ENCODE measurements at places on chromosomes 5 and 9. TPM values are rescaled to one million over a fixed set of nuclear protein-coding genes. Genes with fewer than 3 reads are reported as not detected.

Gene LCN9
- total RNA-seq: not detected

Gene SV2C
- total RNA-seq: not detected

- DNase-seq: no peak
These were observed 168.7 kb downstream of the TTC39B start for GRCh38 chr9:15138357-15138686.

DNA sequence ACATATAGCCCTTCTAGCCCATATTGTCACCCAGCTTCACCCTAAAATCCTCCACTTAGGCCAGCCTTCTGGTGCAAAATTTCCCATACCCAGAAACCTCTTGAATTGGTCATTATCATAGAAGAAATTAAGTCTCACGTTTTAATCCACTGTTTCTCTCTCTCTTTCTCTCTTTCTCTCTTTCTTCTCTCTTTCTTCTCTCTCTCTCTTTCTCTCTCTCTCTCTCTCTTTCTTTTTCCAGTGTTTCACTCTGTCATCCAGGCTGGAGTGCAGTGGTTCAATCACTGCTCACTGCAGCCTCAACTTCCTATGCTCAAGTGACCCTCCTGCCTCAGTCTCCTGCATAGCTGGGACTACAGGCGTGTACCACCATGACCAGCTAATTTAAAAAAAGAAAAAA is 363.4 kb downstream of the TMEM167A start:
- no peak for DNase-seq

DNA sequence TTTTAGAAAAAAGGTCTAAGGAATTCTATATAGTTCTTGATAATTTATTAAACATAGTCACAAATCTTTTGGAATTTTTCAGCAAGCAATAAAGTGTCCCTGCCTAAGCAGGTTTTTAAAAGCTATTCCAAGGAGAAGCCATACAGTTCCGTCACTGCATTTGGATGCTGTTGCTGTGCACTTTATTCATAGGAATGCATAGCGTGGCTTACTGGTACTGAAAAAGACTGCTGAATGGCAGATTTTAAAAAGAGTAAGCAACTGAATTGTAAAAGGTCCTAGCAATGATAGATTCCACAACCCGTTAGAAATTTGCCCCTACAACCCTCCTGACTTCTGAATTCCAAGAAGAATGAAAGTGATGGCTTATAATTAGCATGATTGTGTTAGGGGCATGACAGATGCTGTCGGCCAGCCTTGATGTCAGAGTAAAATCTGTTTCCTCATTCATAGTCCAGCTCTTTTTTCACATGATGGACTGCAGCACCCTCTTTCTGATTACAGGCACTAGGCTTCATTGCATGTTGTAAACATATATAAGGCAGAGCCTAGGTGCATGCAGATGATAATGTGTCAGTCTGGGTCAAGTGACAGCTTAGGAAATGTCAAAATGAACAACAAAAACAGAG is 227.0 kb downstream of the PDE4D start:
- no peak for DNase-seq

Gene QRFP
- total RNA-seq: not detected

DNA sequence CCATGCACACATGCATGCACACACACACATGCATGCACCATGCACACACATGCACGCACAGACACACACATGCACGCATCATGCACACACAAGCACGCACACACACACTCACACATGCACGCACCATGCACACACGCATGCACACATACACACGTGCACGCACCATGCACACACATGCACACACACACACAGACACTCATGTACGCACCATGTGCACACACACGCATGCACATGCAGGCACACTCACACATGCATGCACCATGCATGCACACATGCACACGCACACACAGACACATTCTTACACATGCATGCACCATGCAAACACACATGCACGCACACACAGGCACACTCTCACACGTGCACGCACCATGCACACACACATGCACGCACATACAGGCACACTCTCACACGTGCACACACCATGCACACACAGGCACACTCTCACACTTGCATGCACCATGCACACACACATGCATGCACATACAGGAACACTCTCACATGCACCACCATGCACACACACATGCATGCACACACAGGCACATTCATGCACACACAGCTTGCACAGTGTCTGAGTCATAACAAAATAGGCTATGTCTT is 117.5 kb downstream of the TENT4A start:
- no peak for DNase-seq

DNA sequence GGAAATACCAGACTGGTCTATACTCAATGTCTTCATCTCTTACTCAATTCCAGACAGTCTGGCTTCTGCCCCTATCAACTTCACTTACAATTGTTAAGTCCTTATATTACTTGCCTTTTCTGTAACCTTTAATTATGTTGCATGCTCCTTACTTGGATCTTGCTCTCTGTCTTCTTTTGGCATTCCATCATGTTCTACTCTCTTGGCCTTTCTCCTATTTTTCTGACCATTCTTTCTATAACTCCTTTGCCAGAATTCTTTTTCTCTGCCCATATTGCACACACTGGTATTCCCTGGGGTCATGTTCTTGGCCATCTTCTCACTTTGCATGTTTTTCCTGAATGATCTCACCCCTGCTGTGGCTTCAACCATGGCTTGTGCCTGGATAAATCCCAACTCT is 209.8 kb upstream of the ZNF462 start:
- no peak for DNase-seq

Gene KDM4C
- total RNA-seq: 33.8 TPM

Gene MAP1B
- 212 TPM for total RNA-seq

Gene AGTPBP1
- total RNA-seq: 32.8 TPM

GRCh38 chr5:1510631-1511030 is 13.1 kb downstream of the LPCAT1 start:
- peak; percentile 12 for DNase-seq

Gene OXCT1
- total RNA-seq: 21.3 TPM

DNA sequence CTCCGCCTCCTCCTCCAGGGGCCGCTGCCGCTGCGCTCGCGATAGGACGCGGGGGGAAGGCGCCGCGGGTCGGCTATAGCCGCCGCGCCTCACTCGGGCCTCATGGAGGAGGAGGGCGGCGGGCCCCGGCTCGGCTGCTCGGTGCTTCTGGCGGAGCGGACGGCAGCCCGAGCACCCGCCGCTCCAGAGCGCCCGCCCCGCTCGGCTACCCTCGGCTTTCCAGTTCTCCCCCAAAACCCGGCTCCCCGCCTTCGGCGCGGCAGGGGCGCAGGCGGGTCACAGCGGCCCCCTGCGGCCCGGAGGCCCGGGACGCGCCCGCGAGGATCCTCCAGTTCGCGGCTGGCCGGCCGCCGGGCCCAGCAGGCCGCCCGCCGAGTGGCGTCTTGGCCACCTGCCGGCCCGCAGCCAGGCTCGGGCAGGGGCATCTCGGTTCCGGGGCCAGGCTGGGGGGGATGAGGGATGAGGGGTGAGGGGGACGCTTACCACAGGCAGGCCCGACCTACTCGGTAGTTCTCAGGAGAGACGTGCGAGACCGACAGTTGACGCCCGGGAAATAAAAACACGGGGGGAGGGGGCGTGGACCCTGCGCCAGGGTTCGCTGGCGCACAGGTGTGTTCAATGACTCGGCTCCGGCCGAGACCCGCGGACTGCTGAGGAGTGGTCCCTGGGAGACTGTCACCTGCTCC is at the start of gene PAIP1:
Gene PAIP1, minus strand, starts transcription at position 221 of the 686 bp plus-strand sequence. CDS start 231 bp downstream, outside the sequence.
- DNase-seq: peak; percentile 81

Gene ANKRD31
- 0.69 TPM for total RNA-seq

Gene FYB1
- 16.5 TPM for total RNA-seq

DNA sequence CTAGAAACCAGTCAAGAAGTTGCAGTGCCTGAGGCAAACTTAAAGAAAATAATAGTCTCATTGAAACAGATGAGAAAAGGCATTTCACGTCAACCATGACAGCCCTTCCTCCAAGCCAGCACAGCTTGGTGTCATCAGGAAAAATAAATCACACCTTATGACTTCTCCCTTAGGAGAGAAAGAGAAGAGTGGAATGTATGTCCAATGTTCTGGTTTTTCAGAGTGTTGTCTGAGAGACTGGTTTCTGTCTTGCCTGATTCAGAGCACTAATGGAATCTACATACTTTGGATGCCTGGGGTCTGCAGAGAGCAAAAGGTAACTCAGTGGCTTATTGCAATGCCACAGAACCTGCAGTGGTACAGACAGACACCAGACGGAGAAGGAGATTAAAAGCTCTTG is 105.5 kb upstream of the PDE4D start:
- DNase-seq: no peak

Gene MYOT
- total RNA-seq: 1.0 TPM

DNA sequence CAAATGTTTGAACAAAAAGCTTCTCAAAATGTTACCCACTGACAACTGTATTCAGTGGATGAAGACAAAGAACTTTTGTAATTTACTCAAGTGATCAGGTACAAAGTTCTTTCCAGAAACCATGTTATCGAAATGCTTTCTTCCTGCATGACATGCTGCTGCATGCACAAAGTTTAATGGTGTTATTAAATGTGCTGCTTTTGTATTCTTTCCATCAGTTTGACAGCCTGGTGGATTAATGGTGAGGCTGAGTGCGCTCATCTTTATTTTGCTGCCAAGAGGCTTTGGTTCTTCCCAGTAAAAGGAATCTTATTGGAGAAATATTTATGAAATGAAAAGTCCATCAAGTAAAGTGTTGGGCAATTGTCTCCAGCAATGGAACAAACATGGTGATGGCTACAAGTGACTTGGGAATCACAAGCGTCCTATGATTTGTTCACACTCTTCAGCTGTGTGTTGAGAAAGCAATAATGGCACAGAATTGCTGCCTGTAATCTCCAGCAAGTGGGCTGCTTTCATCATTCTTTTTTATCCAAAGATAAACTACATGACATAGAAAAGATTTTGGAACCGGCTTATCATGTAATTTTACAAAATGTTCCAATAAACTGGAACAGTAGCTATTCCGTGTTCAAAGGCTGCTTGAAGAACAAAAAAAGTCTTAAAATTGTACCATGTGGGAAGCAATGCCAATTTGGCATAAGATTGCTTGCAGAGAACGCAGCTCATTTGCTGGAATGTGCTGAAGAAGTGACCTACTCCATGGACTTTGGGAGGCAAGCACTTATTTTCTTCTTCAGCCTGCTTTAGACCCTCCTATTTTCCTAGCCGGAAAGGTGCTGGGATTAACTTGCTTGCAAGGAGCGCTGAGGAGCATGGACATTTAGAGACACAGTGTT is 153.1 kb downstream of the HSD17B3 start:
- no peak for DNase-seq

Gene CFAP77
- total RNA-seq: not detected

Gene HMCN2
- 46.7 TPM for total RNA-seq

Gene GARIN3
- not detected for total RNA-seq

- no peak for DNase-seq
These were observed 7.5 kb upstream of the SLC6A18 start for GRCh38 chr5:1217596-1218206.

DNA sequence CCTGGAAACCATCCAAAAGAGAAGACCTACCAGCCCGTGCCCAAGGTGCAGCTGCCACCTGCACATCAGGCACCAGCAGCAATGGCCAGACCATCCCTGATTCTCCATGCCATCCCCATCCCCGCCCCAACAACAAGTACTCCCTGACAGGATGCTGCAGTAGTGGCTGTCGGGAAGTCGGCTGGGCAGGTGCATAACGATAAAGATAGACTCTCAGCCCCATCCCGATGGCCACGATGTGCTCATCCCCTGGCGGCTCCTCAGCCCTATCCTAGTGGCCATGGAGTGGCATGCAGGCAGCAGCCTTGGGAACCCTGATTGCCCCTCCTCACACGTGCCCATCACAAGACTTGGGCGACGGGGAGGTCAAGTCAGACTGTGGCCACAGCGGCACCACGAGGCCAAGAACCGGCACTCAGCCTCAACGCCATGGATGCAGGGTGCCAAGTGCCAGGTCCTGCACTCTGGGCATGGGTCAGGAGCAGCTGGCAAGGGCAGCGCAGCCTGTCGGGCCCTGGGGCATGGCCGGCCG is 368.8 kb upstream of the SPATA31A5 start:
- DNase-seq: no peak

DNA sequence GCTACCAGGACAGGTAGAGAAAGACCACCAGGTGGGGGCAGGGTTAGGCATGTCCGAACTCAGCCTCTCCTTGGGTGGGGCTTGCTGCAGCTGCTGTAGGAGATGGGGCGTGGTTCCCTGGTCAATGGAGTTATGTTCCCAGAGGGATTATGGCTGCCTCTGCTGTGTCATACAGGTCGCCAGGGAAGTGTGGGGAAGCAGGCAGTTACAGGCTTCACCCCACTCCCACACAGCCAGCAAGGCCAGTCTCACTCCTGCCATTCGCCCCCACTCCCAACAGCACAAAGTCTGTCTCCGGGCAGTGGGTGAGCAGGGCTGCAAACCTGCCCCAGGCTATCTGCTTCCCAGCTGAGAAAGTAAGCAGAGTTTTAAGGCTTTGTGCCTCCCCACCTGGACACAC is 20.0 kb upstream of the CEP72 start:
- no peak for DNase-seq

Gene MEGF10
- total RNA-seq: not detected

DNA sequence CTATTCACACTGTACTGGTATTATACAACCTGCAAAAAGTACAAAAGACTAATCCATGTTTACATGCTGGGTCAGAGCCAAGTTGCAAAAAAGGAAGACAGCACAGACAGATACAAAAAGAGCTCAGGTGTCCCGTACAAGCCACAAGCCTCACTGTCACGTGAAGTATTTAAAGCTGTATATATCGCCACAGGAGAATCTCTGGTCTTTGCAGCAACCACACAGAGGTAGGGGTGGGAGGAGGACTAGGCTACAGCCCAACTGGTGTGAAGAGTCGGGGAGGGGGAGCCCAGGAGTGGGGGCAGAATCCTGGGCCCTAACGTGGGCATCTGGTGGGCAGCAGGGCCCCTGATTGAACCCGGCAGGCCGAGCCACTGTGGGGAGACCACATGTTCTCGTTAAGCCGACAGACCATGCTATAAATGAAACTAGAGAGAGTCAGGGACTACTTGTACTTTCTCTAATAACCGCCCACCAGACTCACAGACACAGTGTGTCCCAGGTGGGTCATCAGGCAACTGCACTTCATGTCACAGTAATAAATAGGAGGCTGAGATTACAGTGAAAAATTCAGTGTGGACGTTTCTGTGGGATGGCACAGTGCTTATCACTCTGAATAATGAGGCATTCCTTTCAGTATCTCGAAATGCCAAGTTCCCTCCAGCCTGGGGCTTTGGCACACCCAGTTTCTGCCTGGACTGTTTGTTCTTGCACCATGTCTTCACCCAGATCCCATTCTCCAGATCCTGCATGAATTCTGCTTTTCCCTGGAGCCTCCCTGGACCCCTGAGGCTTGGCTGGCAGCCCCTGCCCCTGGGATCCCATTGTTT is 79.3 kb upstream of the SH3PXD2B start:
- DNase-seq: no peak

GRCh38 chr9:3578786-3579185 is 53.0 kb upstream of the RFX3 start:
- DNase-seq: no peak

- no peak for DNase-seq
These were observed 32.3 kb upstream of the CDK5RAP2 start for GRCh38 chr9:120612218-120612617.

Gene ALG2
- 37.6 TPM for total RNA-seq

- no peak for DNase-seq
These were observed 150.4 kb downstream of the GABRB2 start for GRCh38 chr5:161396171-161396570.

Data from uterus (tissue), 4 donors.